ENCODE measurements at places on chromosomes 5 and 9. TPM values are rescaled to one million over a fixed set of nuclear protein-coding genes. Genes with fewer than 3 reads are reported as not detected.

The SPINK13 gene
- not detected for total RNA-seq

The NR6A1 gene
- total RNA-seq: 7.6 TPM

The WDR38 gene
- not detected for total RNA-seq

The BTNL8 gene
- not detected for total RNA-seq

The GAPT gene
- total RNA-seq: not detected

The GRK6 gene
- total RNA-seq: 56.1 TPM

The SAXO1 gene
- total RNA-seq: not detected

The NR5A1 gene
- 2.5 TPM for total RNA-seq

The UBLCP1 gene
- total RNA-seq: 31.8 TPM

The PCDHB10 gene
- total RNA-seq: 0.72 TPM

The SLC1A3 gene
- 0.13 TPM for total RNA-seq

The TCF7 gene
- 24.0 TPM for total RNA-seq

The PKD2L2 gene
- not detected for total RNA-seq

The MAPK9 gene
- total RNA-seq: 44.1 TPM

The KLF4 gene
- total RNA-seq: 5.2 TPM

The C5orf58 gene
- total RNA-seq: 0.15 TPM

The SH3TC2 gene
- 0.33 TPM for total RNA-seq

The C9orf153 gene
- not detected for total RNA-seq

The CSF1R gene
- total RNA-seq: 0.05 TPM

The BSPRY gene
- total RNA-seq: 0.13 TPM

The PHF24 gene
- 0.08 TPM for total RNA-seq

The DBN1 gene
- 195 TPM for total RNA-seq

The TSSK1B gene
- total RNA-seq: not detected

The ATP10B gene
- not detected for total RNA-seq

The GLRA1 gene
- not detected for total RNA-seq

The GABRA1 gene
- not detected for total RNA-seq

The P4HA2 gene
- total RNA-seq: 25.1 TPM

The GFRA3 gene
- total RNA-seq: 1.5 TPM

The NMUR2 gene
- not detected for total RNA-seq

The PAEP gene
- total RNA-seq: not detected

The SERF1A gene
- 5.1 TPM for total RNA-seq

The FOXD4L3 gene
- not detected for total RNA-seq

The DDX46 gene
- total RNA-seq: 90.8 TPM
